ENCODE measurements at places on chromosomes 11 and 22.

DNA sequence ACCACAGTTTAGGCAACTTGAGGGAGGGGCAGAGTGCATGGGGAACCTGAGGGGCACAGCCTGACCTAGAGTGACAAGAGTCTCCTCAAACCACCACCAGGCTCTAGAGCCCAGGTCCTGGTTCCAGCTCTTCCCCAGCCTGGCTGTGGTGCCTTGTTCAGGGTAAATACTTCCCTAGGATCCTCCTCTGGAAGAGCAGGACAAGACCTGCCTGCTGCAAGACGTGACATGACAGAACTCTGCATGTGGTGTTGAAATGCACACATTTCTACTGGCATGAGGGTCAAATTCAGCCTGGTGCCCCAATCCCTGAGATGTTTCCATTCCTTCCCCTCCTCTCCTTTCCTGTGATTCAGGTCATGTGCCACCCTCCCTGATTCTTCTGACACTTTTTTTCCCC, 3.3 kb downstream of the SEC14L2 start:
- DNase-seq: no peak

DNA sequence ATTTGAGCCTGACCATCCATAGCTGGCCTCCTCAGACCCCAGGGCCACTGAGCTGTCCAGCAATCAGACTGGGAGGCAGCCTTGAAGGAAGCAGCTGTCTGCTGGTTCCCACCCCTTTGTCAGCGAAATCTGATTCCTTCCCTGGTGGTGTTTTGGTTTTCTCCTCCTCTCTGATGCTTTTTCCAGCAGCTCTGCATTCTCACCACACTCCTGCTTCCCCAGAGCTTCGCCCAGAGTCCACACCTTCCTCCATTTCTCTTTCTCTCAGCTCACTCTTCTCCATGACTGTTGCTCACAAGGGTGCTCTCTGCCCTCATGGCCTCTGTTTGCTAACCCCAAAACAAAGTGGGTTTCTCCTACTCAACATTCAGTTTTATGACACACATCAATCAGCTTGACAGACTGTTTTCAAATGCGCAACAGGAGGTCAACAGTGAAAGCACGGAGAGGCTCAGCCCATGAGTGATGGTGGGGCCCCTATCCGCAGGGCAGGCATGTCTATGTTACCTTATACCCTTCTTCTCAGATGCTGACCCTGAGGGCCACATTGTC, 130.6 kb upstream of the MTNR1B start:
- no peak for DNase-seq

DNA sequence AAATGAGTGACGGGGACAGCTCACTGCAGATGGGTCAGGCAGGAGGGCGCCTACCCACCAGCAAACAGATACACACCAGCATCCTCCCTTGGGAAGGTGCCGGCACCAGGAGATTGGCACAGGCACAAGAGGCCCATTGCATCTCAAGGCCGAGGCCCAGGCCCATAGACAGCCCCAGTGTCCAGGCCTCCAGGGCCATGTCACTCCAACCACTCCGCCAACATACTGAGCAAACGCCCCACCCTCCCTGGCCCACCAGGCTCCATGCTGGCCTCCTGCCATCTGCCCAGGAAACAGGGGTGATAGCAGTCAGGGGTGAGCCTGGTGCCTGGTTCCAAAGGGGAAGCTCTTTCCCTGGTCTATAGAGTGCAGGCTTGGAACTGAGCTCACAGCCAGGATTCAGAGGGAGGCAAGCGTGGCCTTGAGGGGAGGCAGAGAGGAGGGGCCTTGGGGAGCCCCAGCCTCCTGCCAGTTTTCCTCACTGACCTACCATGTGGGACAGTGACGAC, 34.7 kb downstream of the PISD start:
- no peak for DNase-seq

- no peak for DNase-seq
Observed at GRCh38 chr11:121463689-121464335, 11.0 kb upstream of the SORL1-AS1 start.

DNA sequence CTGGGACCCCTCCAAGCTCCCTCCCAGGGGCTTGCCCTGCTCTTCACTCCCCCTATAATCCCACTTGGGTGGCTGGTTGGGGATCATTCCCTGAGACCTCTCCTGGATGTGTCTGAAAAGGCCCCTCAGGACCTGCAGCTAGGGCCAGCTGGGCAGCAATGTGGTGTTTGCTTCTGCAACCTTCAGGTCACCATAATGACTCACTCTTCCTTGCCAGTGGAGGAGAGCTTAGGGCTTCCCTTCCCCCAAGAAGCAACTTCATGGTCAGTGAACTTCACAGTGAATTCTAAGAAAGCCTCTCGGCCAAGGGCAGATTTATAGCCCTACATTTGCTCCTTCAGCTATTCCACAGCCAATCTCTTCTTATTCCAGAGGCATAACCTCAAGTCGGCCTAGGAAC, 45.1 kb upstream of the TSPAN18 start:
- no peak for DNase-seq

GRCh38 chr11:107836851-107837250, 21.7 kb downstream of the SLC35F2 start:
- no peak for DNase-seq

DNA sequence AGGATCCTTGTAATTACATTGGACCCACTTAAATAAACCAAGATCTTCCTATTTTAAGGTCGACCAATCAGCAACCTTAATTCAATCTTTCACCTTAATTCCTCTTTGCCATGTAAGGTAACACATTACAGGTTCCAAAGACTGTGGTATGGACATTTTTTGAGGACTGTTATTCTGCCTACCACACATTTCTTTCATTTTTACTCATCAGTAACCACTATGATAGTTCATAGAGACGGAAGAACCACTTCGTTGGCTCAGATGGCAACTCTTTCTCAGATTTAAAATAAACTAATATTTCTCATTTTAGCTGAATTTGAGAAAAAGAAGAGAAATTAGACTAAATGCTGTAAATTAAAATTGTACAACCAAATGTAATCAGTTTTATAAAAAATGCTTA, 96.3 kb downstream of the PAX6 start:
- no peak for DNase-seq

GRCh38 chr22:33112580-33112979, 54.4 kb upstream of the SYN3 start:
- DNase-seq: no peak

GRCh38 chr22:37765498-37765897, 42.2 kb upstream of the GCAT start:
- no peak for DNase-seq

DNA sequence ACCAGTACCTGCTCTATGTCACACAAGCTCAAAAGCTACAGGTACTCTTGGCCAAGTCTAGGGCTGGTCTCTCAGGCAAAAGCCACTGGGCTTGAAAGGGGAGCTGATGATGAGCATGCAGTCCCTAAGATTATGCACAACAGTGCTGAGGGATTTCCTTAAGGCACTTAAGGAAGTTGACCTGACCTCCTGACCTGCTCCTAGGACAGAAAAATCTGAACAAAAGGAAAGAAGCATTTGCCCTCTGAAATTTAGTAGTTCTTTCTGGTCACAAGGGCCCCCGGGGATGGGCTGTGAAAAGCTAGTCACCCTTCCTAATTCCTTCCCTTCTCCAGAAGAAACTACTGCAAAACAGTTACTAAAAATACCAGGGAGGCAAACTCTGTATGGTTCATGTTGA, 83.6 kb upstream of the PHOX2A start:
- DNase-seq: no peak

GRCh38 chr11:134853992-134854991, 442.2 kb upstream of the B3GAT1 start:
- no peak for DNase-seq

GRCh38 chr11:64029773-64030172, 6.0 kb upstream of the FLRT1 start:
- no peak for DNase-seq

DNA sequence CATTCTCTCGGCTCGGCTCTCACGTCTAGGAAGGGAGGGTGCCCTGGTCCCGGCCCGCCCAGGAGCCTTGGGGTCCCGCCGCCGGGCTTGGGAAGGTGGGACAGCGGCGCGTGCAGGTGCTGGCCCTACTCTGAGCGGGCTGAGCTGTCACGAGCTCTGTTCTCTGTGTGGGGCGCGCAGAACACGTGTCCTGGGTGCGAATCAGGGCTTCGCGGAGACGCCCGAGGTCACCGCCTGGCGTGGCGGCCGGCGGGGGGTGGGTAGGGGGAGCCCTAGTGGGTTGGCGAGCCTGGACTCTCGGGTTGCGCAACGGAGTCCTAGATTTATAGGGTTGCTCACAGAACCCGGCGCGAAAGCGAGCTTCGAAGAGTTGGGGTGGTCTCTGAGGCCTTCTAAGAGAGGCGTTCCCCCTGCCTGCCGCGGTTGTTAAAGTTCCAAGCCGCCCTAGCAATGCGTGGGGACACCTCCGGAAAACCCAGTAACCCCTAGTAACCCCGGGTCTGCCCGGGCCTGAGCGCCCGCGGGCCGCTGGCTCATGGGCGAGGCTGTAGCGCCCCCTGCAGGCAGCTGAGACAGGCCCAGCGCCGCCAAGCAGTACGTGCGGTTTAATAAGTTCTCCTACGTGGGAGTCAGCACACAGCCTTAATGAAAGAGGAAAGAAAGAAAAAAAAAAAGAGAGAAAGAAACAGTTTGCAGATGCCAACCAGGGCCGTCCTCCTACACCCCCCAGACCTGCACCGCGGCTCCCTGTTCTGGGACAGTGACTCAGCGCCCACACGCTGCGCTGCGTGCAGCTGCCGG, 2.7 kb downstream of the ADM start:
- DNase-seq: peak; percentile 74

DNA sequence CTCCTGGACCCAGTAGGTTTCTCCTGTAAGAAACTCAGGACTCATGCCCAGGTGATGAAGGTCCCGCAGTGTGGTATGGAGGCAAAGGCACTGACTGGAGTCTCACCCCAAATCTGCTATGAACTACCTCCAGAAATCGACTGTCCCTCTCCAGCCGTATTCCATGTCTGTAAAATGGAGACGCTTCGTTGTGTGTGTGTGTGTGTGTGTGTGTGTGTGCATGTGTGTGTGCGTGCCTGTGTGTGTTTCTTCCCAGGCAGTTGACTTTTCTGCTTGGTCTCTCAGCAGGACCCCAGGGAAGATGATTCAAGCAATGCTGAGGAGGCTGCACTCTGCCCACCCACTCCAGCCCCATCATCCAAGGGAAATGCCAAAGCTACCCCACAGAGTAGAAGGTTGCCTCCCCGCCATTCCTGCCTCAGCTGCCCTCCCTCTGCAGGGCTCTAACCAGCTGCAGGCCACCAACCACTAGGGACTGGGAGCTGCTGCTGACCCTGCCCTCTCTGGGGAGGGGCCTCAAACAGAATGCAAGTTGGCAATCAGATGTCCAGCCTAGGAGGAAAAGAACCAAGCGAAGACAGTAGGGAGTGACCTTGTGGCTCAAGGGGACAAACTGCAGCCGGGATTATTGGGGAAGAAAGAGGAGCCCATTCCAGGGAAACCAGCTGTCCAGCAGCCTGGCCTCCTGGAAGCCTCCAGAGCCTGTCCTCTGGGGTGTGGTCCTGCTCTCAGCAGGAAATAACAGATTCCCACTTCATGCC, 56.2 kb downstream of the SLC22A12 start:
- no peak for DNase-seq

GRCh38 chr11:1041471-1041870, 5.0 kb upstream of the MUC6 start:
- no peak for DNase-seq

GRCh38 chr11:102534261-102534872, 3.8 kb upstream of the MMP7 start:
- DNase-seq: no peak

DNA sequence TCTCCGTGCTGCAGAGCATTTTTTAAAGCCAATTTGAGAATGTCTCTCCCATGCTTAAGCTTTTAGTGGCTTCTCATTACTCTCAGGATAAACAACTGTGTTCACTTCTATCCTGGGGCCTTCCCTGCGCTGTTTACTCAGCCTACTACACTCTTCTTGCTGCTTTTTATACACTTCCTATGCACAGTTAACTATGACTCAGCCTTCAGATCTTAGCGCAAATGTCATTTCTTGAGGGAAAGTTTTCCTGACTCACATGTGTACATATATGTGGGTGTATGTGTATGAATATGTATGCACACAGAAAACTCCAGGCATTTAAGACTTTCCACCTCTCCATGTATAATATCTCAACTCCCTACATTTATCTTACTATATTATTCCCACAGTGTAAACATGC, 9.8 kb downstream of the THAP12 start:
- no peak for DNase-seq

GRCh38 chr22:19275919-19276600, 15.5 kb downstream of the CLTCL1 start:
- no peak for DNase-seq

- DNase-seq: no peak
Observed at GRCh38 chr11:93054279-93054678, 84.8 kb downstream of the MTNR1B start.

DNA sequence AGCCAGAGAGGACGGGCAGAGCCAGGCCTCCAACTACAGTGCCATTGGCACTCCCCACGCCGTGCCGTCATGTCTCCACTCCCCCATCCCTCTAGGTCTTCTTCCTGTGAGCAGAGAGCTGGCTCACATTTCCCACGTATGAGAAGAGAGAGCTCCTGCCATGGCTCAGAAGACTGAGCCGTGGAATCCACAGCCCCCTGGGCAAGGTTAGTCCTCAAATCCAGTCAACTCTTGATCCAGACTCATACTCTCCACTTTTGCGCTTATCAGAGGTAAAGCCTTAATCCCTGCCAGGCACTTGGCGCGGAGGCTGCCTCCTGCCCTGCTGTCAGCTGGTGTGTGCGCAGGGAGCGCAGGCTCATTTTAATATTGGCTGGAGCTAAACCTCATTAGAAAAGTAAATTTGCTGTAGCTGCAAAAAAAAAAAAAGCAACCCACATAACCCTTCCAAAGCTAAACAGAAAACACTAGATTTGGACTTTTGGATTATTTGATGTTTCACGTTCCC, 4.7 kb downstream of the B3GAT1 start:
- no peak for DNase-seq

DNA sequence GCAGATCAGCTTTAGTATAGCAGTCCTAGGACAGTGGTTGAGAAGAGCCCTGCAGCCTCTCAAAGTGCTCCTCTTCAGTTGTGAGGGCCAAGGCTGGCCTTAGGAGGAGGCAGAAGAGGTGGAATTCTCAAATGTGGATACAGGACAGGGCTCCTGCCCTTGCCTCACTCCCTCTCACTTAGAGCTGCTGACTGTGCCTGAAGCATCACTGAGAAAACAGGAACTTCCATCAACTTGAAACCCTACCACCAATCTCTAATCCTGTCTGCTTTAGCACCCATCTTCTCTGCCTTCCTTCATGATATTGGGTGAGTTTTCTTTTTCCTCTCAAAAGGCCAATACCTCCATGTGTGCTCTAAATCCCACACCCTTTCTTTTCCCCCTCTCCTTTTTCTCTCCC, 14.4 kb upstream of the UCP3 start:
- DNase-seq: no peak

DNA sequence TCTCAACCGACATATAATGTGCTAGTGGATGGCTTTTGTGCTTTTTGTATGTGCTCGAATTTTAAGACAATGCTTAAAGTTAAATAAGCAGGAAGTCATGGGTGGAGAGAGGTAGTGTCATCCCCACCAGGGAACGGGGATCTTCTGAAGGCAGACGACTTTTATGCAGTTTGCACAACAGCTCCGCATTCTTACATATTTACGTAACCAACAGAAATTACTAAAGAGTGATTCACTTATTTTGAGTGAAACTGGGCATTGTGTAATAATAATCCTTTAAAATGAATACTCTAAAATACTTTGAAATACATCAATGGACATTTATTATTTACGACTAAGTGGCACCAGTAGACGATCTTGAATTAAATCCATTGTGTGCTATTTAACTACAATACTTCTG, 305.1 kb downstream of the CNTN5 start:
- DNase-seq: no peak

- no peak for DNase-seq
Observed at GRCh38 chr11:113956986-113957385, 17.9 kb upstream of the HTR3A start.

GRCh38 chr11:126348806-126349582, 6.5 kb upstream of the ST3GAL4 start:
- no peak for DNase-seq
